ENCODE measurements at places on chromosomes 7 and 10.
A peak's percentile ranks its signal among the peaks of the same experiment; 100 is the strongest.

DNA sequence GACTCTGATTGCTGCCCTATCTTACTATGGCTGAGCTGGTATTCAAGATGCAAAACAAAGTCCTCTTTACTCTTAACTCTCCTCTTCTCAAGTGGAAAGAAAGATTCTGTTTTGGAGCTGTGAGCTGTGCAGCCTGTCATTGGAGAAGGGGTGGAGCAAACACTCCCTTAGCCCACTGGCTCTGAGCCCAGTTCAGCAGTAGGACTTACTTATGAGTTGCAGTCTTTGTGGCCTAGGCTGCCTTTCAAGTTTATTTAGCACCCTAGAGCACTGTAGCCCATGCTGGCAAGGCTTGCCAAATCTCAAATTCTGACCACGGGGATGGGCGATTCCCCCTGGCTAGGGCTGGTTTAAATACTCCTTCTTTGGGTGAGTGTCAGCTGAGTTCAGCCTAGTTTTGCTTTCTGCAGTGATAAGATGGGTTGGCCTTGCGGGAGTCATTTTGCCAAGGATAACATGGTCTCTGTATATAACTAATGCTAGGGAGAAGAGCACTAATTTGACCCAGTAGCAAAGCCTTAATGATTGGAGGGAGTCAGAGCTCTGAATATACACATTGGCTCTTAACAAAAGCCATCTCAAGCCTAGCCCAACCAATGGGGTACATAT is 110.2 kb downstream of the MYO3A start:
- DNase-seq = peak; percentile 2

DNA sequence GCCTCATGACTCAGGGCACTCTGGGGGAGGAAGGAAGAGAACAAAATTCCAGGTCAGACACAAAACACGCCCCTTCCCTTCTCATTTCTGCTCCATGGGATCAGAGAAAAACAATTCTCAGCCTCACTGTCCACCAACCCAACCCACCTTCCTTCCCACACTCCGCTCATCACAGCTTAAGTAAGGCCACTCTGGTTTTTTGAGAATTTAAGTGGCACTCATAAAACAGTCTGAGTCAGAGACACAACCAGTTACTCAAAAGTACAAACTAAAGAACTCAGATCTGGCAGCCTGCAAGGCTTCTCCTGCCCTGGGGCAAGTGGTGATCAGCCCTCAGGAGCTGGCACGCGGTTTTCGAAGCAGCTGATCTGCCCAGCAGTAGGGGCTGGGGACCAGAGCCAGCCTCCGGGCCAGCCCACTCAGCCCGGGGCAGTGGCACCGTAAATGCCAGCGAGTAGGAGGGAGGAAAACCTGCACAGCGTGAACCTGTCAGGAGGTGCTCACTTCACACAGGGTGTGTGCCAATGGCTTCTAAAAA is 39.1 kb upstream of the ABLIM1 start:
- DNase-seq = no peak

GRCh38 chr10:128144547-128144946 is 18.3 kb upstream of the MKI67 start:
- DNase-seq = no peak

GRCh38 chr10:21496343-21497176 is 28.9 kb downstream of the SKIDA1 start:
- peak; percentile 43 for DNase-seq

DNA sequence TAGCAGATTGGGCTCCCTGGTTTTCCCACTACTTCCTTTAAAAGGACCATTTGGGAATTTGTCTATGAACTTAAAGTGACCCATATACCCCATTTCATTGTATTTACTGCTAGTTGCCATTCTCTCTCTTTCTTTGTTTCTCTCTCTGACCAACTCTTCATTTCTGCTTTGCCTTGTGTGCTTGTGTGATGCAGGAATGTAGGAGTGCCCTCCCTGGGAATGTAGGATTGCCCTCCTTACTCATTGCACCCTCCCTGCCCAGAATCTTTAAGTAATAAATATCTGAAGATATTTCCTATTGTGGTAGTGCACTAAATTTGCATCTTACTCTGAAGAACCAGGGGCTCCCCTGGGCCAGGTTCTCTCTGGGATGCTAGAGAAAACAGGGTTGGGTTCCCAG is 47.3 kb upstream of the KLF14 start:
- DNase-seq = no peak
